ENCODE measurements at places on chromosomes 3 and 15. TPM values are rescaled to one million over a fixed set of nuclear protein-coding genes. Genes with fewer than 3 reads are reported as not detected.

OIP5 gene
- total RNA-seq, result 7.3 TPM

RTP1 gene
- total RNA-seq, result not detected

DNA sequence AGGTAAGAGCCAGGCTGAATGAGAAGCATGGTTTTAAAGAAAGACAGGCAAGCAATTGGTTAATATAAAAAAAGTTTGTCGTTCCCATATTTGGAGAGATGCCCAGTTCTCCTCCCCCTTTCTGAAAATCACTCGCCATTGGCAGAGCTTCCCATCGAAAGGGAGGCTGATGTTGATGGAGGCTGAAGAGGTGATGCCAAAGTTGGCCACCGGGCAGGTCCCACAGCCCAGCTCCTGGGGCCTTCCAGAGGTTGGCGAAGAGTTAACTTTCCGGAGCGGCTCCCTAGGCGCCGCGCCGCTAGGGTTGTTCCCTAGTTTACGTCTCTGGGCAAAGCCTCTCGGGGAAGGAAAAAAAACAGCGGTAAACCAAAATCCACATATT lies 793 bp downstream of the PCOLCE2 start:
- peak; percentile 69 for DNase-seq
- H3K36me3 ChIP-seq, result no peaks in the 10 kb centered on the region
- H3K4me1 ChIP-seq, result peaks cover 17% of the 10 kb centered on the region

GRCh38 chr15:49986326-49986725 lies 132.7 kb downstream of the ATP8B4 start:
- H3K4me3 ChIP-seq, result no peak overlapping the region
- no peaks in the 10 kb centered on the region for H3K36me3 ChIP-seq
- no peaks in the 10 kb centered on the region for H3K27me3 ChIP-seq
- DNase-seq, result no peak

DNA sequence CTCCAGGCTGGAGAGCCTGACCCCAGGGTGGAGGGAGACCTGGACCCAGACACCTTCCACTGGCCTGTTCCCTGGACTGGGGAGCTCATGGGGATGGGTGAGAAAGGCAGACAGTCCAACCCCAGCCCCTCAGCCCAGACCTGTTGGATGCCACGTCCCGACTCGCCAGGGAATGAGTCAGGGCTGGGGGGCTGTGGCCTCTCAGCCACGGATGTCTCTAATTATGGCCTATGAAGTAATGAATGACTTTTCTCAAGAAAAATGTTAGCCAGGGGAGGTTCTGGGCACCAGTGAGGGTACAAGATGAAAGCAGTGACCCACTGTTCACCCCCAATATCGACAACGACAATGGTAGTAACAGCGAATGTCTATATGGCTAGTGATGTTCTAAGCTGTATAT lies 107.0 kb upstream of the RPL32 start:
- peak; percentile 85 for DNase-seq
- H3K4me1 ChIP-seq, result peaks cover 45% of the 10 kb centered on the region
- peak overlapping the region; percentile 89 for H3K27ac ChIP-seq
- H3K27me3 ChIP-seq, result no peaks in the 10 kb centered on the region
